ENCODE measurements at places on chromosomes 1 and 21. TPM values are rescaled to one million over a fixed set of nuclear protein-coding genes. Genes with fewer than 3 reads are reported as not detected.
A peak's percentile ranks its signal among the peaks of the same experiment; 100 is the strongest.

DNA sequence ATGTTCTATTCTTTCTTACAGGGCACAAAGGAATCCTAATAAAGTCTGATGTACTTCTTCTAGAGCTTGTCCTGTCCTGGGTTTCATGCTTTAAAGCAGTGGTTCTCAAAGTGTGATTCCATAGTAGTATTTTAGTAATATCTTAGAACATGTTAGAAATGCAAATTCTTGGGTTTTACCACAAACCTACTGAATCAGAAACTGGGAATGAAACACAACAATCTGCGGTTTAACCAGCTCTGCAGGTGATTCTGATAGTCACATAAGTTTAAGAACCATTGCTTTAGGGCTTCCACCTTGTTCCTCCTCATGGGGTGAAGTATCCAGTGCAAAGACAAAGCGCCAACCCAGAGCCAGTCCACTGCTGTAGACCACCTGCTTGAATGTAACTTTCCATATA lies 41.1 kb downstream of the NGF start:
- DNase-seq, result no peak

DNA sequence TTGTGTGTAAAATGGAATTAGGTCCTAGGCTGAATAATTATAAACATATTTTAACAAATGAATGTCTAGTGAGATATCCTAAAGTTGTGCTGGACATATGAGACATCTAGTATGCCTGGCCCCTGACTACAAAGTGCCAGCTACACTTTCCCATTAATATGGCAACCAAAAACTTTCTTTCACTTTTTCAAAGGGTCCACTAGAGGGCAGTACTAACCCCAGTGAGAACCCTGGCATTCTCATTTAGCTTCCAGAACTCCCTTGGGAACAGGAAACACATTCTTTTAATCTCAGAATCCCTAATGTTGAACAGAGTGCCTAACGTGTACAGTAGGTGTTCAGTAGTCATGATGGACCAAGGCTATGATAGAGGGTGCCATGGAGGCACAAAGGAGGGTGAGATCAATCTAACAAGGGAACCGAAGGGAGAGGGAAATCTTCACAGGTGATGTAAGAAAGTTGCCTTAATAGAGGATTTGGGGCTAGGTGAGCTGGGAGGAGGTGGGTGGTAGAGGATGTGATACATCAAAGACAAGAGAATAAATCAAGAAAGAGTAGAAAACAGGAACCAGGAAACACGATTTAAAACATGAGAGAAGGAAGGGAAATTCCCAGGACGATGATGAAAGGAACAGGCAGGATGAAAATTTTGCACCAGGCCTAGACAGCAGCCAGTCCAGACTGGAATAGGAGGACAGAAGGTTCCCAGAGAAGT lies 41.6 kb downstream of the NSL1 start:
- DNase-seq, result peak; percentile 47

The OR14K1 gene
- total RNA-seq, result not detected

The OR2AK2 gene
- total RNA-seq, result not detected

GRCh38 chr1:59180735-59181134 lies 116.2 kb upstream of the FGGY start:
- no peak for DNase-seq

GRCh38 chr1:7471836-7472235 lies 299.3 kb upstream of the VAMP3 start:
- DNase-seq, result no peak

The REN gene
- not detected for total RNA-seq

The MTF2 gene
- 112 TPM for total RNA-seq

Measured in OCI-LY7 (cell line).